ENCODE measurements at places on chromosomes 2 and 18. TPM values are rescaled to one million over a fixed set of nuclear protein-coding genes. Genes with fewer than 3 reads are reported as not detected.
A peak's percentile ranks its signal among the peaks of the same experiment; 100 is the strongest.

GRCh38 chr18:5317186-5317585, 21.7 kb upstream of the ZBTB14 start:
- DNase-seq: no peak

- DNase-seq: no peak
Observed at GRCh38 chr2:26849056-26849999, 1.4 kb downstream of the DPYSL5 start.

DNA sequence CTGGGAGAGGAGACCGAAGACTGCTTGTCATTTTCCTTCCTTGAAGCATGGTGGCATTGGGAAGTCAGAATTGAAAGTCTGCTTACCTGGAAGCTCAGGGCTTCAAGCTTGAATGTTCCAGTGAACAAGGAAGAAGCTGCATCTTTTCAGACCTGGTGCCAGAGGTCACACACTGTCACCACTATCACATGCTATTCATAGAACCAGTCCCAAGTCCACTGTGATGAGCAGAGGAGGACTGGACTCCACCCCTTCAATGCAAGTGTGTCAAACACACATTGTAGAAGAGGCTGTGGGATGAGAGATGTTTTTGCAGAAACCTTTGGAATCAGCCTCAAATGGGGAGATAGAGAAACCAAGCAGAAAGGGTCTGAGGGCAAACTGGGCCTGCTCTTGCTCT, 81.4 kb downstream of the LYPD1 start:
- no peak for DNase-seq

GRCh38 chr18:23173912-23174311, 38.6 kb downstream of the CABLES1 start:
- no peak for DNase-seq

- DNase-seq: no peak
Observed at GRCh38 chr2:25960920-25961319, 21.4 kb downstream of the KIF3C start.

The C2orf15 gene
- total RNA-seq: 0.59 TPM

DNA sequence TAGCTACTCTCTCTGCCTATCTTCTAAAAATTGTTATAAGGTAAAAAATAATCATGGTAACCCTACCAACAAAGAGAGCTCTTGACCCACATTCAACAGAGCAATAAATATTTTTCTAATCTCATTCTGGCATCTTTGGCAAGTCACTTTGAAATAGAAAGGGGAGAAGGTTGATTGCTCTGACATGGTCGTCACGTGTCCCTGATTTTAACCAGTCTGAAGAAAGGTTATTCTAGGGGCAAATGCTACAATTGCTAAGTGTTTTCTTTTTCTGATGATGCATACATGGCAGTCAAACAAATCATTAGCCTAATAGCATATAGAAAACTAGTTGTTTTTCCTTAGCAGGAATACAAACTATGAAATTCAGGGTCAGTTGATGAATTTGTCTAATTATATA, 153.3 kb upstream of the MAP3K20 start:
- no peak for DNase-seq

DNA sequence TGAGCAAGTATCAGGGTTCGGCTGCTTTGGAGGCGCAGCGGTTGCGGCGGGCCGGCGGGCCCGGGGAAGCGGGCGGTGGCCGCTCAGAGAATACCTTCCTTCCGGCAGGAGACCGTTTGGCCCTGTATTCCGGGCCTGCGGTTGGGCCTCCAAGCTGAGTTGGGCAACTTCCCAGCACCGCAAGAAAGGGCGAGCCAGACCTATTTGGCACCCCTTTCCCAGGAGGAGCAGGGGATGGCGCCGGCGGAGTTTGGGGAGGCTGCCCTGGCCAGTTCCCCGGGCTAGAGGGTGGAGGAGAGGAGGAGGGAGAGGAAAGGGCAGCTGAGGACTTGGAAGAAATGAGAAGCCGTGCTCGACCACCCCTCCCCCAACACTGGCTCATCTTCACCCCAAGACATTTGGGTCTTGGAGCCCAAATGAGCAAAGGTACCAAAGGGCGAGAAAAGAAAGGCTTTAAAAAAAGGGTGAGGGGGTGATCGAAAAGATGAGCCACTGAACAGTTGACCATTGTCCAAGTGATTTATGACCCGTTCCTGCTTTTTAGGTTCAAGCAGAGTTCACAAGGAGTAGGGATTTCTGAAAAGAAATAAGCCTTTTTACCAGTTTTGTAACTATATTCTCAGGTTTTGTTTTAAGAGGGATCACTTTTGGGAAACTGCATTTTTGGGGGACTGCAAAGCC, 8.4 kb downstream of the HOXD3 start:
- peak; percentile 77 for DNase-seq

The INO80B gene
- total RNA-seq: 19.2 TPM

The PELI1 gene
- 23.8 TPM for total RNA-seq

GRCh38 chr2:189836644-189837043, 52.4 kb downstream of the PMS1 start:
- DNase-seq: peak; percentile 66

The CCNYL1 gene
- 35.2 TPM for total RNA-seq

DNA sequence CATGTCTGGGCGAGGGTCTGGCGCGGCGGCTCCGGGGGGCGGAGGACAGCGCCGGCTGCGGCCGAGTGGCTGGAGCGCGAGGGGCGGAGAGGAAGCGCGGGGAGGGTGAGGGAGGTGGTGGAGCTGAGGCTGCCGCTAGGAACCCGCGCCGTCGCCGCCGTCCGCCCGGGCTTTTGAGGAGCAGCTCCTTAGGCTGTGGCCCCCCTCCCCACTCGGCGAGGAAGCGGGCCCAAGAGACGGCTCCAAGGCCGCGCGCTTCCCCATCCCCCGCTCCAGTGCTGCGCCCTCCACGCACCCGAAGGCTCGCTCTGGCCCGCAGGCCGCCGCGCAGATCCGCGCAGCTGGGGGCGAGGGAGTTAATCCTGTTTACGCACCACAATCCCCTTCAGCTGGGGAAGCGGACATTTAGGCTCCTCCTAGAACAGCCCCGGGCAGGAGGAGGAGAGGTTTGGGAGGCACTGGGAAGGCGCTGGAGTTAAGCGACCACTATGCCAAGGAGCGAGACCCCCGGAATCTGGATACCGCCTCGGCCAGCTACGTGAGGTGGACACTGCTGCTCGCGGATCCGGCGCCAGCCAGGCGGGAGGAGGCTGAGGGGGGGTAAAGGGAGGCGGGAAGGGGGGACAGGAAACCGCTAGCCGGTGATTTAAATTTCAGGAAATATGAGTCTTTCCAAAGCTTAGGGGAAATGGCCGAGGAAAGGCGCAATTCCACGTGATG, at the start of gene CNRIP1:
Gene CNRIP1 (minus strand): TSS at position 552 of the 720 bp plus-strand sequence. CDS start 549 bp downstream, at position 3.
- DNase-seq: peak; percentile 69

DNA sequence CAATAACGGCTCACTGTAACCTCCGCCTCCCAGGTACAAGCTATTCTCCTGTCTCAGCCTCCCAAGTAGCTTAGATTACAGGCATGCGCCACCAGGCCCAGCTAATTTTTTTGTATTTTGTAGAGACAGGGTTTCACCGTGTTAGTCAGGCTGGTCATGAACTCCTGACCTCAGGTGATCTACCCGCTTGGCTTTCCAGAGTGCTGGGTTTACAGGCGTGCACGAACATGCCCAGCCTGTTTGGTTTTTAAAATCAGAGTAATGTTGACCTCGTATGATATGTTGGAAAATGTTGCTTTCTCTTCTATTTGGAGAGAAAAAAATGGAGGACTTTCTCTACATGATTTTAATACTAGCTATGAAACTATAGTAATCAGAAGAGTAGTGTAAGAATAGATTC, 386.2 kb downstream of the PTH2R start:
- DNase-seq: no peak

GRCh38 chr2:8569332-8569930, 112.4 kb upstream of the ID2 start:
- no peak for DNase-seq

DNA sequence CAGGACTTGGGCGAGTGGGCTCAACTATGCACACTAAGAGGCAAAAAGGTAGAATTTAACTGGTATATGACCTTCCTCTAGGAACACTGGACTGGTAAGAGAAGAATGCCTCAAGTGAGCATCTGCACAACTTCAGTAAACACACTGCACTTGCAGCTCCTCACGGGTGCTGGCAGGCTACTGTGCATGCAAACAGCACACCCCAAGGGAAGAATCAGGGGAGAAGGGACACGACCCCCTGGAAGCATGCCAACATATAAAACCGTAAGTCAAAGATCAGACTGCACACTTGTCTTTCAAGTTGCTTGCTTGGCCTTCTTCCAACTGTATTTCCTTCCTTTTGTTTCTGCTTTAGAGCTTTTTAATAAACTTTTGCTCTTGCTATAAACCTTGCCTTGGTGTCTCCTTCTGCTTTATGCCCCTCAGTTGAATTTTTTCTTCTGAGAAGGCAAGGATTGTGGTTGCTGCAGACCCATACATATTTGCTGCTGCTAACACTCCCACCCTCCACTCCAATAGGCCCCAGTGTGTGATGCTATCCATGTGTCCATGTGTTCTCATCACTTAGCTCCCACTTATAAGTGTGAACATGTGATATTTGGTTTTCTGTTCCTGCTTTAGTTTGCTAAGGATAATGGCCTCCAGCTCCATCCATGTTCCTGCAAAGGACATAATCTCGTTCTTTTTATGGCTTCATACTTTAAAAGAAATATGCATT, 263.7 kb upstream of the SPOPL start:
- no peak for DNase-seq

DNA sequence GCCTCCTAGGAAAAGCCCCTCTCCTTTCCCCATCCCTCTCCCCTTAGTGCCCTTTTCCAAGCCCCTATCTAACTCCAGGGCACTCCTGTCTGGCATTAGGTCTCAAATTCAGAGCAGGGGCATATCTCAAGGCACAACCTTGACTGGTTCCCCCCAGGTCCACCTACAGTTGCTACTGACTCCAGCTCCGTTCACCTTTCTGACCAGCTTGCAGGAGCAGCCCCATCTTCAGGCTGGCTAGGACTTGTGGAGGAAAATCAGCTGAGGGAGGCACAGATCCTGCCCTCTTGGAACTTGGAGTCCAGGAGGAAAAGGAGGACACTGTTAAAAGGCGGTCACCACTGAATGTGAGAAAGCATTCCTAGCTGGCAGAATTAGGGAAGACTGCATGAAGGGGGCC, 152.4 kb downstream of the ZFP36L2 start:
- DNase-seq: no peak

DNA sequence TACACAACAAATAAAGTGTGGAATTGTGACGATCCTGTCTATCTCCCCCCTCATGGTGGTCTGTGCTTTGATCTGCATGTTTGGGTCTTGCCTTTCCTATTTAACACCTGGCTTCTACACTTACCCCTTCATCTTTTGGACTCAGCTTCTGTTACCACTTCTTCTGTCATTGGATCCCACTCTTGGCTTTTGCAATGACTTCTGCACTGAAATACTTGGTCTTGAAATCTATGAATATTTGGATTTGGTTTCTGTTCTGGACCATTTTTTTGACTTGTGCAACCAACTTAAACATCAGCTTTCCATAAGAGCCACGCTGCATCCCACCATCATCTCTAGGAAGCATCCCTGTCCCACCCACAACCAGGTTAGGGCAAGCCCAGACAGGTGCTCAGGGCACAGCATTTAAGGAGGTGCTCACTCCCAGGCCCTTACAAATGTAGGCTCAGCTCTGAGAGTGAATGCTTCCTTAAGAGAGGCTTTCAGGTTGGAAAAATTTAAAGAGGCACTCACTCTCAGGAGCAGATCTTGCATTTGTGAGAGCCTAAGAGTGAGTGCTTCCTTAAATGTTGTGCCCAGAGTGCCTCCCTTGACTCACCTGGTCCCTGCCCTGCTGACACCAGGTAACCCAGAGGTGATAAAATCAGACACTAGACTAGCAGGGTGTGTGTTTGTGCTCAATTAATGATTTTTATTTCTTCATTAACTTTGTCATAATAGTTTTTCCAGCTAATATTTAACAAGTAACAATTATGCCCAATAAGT, 124.5 kb upstream of the SH3BP4 start:
- DNase-seq: no peak

DNA sequence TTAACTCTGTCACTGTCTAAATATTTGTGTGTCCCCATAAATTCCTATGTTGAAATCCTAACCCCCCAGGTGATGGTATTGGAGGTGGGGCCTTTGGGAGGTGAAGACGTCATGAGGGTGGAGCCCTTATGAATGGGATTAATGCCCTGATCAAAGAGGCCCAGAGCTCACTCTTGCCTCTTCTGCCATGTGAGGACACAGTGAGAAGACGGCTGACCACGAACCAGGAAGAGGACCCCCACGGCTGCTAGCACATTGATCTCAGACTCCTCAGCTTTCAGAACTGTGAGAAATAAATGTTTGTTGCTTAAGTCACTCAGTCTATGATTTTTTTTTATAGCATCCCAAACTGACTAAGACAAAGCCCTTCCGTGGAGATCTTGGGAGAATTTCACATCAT, 71.2 kb downstream of the BCL2L11 start:
- no peak for DNase-seq

DNA sequence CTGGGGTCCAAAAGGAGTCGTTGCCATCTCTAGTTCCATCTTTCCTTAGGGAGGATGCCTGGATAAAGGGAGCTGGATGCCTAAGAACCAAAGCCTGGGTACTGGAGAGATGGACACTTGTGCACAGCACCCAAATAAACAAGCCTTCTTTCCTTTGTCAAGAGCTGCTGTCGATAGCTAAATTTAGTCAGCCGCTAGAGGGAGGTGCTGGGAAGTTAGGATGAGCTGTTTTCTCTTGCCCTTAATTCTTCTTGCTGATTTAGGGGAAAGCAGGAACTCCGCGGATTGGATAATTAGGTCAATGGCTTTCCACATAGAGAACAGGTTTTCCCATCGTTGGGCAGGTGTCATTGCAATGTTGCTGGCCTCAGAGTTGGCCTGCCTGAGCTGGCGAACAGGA, 30.9 kb upstream of the SERPINB12 start:
- peak; percentile 26 for DNase-seq

GRCh38 chr2:62054029-62054791, 141.7 kb upstream of the B3GNT2 start:
- DNase-seq: no peak

DNA sequence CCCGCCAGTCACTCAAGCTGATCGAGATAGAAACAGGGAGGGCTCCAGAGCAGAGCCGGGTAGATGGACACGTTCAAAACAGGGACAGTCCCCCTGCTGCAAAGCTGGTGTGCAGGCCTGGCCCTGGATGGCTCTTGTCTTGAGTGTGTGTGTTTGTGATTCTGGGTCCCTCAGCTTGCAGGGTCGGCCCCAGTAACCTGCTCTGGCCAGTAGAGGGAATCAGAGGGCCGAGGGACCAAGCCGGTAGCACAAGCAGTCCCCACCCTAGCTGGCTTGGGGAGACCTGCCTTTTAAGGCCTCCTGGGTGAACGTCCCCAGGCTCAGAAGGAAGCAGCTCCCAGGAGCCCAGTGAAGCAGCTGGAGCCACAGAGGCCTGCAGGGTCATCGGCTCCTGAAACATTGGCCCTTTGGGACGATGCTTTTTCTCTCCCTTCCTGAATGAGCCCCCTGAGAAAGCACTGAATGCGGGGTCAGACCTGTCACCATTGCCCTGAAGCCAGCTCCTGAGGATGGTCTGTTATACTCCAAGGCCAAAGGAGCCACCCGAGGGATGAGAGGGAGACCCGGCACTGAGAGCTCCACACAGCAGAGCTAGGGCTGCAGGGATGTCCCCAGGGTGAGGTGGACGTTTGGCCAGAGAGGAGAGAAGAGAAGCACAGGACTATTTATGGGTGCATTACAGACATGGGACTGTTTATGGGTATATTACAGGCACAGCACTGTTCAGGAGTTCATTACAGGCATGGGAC, 15.4 kb upstream of the MLPH start:
- DNase-seq: no peak

The XDH gene
- 2.2 TPM for total RNA-seq

GRCh38 chr18:23998018-23998417, 16.5 kb upstream of the TTC39C start:
- no peak for DNase-seq

GRCh38 chr18:64234321-64234720, 85.4 kb upstream of the LINC00305 start:
- DNase-seq: no peak

The GCG gene
- total RNA-seq: not detected

Data from astrocyte (in vitro differentiated cells and primary cell).